ENCODE measurements at places on chromosomes 11 and 22.

- no peak for DNase-seq
Measured at GRCh38 chr11:94539420-94539819, 4.3 kb upstream of the FUT4 start.

GRCh38 chr11:63961608-63962412 lies 12.6 kb upstream of the COX8A start:
- DNase-seq = no peak

DNA sequence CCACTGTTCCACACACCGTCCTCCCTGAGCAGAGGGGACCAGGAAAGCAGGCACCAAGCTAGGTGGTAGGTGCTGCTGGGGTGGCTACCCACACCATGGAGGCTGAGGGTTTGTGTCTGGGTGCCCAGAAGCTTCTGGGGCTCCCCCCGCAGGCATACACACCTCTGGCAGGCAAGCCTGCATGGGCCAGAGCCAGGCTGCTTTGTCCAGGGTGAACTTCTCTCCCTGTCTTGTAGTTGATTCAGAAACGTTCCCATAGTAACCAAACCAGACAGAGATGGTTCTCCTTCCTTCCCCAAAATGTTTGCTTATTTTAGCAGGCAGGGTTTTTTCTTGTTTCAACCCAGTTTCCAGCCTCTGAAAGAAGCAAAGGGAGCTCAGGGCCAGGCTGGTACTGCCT lies 40.9 kb upstream of the SUSD2 start:
- DNase-seq = no peak

DNA sequence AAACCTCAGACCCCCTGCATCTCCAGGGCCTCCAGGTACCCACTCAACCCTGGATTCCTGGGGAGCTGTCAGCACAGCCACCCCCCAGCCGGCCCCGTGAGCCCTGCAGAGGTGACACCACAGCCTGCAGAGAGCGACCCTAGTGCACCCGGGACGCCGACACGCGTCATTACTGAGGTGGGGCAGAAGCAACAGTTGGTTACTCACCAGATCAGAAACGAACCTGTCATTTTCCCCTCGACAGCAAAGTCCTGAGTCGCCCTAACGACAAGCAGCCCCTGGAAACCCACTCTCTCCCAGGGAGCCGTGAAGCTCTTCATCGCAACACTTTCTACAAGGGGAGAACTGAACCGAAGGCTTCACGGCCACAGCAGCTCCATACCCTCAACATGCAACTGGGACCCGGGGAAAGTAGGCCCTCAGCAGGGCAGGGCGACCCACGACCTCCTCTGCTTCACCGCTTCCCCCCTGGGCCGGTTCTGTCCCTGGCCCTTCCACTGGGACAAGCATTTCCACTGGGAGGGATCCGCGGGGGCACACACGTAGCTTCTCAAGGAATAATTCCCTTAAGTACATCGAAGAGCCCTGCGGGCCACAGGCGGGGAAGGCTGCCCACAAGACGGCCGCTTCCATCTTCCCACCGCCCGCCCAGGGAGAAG lies 1.6 kb downstream of the BRD1 start:
- DNase-seq = no peak

DNA sequence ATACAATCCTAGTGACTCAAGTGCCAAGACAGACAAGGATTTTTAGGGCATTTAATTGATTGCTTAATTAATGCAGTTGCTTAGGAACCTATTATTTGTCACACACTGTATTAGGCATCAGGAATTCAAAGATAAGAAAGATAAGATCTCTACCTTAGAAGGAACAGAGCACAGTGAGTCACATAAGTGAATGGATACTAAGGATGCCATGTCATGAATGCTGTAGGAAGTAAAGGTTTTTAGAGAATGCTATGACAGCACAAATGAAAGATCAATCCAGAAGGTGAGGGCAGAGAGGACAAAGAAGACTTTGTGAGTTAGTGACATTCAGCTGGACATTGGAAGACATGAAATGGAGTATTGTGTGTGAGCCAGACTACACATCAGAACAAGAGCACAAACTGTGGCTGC lies 147.9 kb upstream of the DDI1 start:
- DNase-seq = no peak

GRCh38 chr11:114605370-114605769 lies 9.8 kb upstream of the NXPE4 start:
- no peak for DNase-seq

DNA sequence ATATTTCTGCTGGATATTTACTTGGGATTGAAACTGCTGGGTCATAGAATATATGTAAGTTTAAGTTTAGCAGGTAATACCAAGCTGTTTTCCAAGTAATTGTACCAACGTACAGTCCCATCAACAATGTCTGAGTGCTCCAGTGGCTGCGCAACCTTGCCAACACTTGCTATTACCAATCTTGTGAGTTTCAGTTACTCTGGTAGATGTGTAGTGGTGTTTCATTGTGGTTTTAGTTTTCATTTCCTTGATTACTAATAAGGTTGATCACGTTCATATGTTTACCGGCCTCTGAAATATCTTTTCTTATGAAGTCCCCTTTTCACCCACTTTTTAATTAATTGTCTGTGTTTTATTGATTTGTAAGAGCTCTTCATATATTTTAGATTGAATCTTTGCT lies 370.6 kb upstream of the CADM1 start:
- DNase-seq = no peak

DNA sequence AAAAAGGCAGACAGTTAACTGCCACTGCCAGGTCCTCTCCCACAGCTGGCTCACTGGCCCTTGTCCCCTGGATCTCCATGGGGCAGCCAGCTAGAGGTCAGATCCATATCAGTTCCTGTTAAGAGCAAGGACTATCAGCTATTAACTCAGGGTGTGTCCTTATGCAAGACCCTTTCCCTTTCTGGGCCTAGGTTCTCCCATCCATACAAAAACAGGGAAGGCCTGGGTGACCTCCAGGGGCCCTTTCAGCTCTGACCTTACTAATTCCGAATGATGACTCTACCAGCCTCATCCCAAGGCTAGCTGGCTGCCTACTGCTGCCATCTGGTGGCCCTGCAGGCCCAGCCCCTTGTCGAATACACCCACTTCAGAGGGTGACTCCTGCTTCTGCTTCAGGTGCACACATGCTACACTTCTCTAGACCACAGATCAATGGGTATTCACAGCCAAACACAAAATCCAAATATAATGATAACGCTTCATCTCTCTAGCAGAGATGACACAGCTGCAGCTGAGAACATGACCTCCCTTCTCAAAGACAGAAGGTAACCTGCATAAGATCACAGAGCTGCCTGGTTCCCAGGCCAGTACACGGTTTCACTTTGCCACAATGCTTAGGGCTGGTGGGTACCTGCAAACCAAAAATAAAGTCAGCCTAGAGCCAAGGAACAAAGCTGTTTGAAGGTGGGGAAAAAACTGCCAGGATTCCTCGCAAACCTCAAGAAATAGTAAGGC lies 34.1 kb downstream of the SERGEF start:
- peak; percentile 51 for DNase-seq

GRCh38 chr22:30511911-30512310 lies 6.4 kb upstream of the SEC14L4 start:
- no peak for DNase-seq

DNA sequence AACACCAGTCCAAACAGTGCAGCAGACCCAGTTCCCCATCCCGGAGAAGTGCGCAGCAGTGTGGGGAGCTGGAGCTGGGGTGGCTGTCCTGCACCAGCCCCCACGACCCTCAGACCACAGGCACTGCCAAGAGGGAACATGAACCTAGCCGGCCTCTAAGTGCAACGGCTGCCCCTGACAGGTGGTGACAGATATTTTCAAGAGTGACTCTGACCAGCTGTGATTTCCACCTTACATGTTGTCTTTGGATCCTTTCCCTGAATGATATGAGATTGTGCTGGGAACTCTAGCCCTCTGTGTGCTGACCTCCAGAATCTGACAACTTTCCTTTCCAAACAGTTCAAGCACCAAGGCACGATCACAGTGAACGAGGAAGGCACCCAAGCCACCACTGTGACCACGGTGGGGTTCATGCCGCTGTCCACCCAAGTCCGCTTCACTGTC lies 12.6 kb downstream of the SERPIND1 start:
- peak; percentile 7 for DNase-seq

GRCh38 chr11:60985991-60986915 lies 14.8 kb downstream of the CD6 start:
- DNase-seq = no peak

- DNase-seq = no peak
Measured at GRCh38 chr11:72239849-72240460, 4.0 kb downstream of the PHOX2A start.

GRCh38 chr11:47593934-47594855 lies at the start of gene C1QTNF4:
Gene C1QTNF4, minus strand, starts transcription at chr11:47594411. Its CDS starts 3,601 bp downstream, at chr11:47590810.
- DNase-seq = no peak

GRCh38 chr11:20671856-20672546 lies 2.6 kb downstream of the NELL1 start:
- DNase-seq = peak; percentile 40

DNA sequence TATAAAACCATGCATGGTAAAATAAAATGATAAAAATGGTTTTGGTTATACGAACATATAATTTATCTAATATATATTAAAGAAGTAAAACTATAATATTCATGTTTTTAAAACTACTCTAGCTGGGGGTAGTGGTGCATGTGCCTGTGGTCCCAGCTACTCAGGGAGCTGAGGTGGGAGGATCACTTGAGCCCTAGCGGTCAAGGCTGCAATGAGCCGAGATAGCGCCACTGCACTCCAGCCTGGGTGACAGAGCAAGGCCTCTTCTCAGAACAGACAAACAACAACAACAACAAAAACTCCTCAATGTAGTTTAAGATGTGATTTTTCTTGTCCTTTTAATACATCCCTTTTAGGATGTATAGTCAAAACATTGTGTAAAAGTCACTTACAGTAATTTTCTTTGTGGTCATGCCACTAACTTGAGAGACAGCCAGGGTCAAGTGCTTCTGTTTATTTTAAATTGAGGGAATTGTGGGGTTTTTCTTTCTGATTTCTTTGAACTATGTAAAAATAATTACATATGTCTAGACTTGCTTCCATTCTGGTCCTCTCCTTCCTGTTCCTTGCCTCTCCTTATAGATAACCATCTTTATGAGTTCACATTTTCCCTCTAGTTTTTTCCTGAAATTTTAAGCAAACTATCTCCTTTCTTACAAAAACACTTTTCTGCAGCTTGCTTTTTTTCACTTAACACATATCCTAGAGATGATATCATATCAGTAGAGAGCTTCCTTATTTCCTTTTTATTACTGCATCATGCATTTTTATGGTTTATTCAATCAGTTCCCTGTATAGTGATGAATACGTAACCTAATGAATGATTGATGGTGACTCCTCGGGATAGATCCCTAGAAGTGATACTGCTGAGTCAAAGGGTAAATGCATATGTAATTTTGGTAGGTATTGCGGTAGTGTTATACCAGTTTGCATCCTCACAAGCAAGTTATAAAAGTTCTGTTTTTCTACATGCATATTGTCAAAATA lies 9.1 kb downstream of the OR2AT4 start:
- no peak for DNase-seq

GRCh38 chr11:72781063-72781312 lies 12.9 kb downstream of the STARD10 start:
- DNase-seq = no peak

DNA sequence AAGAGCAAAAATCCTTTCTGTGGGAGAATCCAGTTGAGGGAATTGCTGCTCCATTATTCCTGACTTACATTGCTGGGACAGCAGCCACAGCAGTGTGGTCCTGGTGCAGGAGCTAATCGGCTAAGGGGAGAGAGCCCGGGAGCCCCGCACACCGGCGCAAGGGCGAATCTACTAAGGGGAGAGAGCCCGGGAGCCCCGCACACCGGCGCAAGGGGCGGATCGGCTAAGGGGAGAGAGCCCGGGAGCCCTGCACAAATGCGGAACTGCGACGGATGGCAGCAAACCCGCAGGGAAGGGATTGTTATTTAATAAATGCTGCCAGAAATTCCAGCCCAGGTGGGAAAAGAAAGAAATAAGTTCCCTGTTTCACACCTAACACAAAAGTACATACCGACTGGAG lies 43.5 kb downstream of the TPCN2 start:
- no peak for DNase-seq

DNA sequence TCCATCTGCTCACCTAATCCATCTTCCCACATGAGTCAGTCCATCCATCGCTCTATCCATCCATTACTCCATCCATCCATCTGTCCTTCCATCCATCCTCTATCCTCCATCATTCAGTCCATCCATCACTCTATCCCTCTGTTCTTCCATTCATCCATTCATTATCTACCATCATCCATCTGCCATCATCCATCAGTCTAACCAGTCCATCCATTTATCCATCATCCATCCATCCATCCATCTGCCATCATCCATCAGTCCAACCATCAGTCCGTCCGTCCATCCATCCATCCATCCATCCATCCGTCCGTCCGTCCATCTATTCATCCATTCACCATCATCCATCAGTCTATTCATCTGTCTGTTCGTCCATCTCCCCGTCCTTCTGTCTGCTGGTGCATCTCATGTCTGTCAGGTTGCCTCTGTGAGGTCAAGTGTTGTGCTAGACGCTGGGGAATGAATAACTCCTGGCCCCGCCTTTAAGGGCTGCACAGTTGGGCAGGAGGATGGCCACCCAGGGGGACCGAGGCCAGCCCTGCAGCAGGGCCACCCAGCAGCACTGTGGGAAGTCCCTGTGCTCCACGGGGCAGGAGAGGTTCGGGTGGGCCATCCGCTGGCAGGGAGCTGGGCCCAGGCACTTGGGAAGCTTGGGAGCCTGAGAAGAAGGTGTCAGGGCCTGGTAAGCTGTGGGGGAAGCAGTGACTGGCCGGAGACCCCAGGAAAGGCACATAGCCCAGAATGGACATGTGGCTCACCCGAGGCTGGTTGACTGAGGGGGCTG lies 137.1 kb downstream of the CTTN start:
- no peak for DNase-seq

GRCh38 chr11:10927538-10927937 lies 69.7 kb upstream of the ZBED5 start:
- no peak for DNase-seq

DNA sequence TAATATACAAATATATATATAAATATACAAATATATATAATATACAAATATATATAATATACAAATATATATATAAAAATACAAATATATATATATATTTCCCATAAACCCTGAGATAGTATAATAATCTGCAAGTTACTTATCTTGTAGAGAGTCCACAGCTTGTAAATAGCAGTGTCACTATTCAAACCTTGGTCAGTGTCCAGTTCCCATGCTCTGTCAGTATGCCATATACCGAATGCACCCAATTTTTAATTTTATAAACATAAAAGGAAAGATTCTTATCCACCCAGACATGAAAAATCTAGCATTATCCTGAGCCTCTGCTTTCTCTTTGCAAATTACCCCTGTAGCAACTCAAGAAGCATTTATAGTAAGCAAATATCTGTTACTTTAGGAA lies 21.6 kb upstream of the CTSC start:
- DNase-seq = no peak
